ENCODE measurements at places on chromosomes 11 and 22.

DNA sequence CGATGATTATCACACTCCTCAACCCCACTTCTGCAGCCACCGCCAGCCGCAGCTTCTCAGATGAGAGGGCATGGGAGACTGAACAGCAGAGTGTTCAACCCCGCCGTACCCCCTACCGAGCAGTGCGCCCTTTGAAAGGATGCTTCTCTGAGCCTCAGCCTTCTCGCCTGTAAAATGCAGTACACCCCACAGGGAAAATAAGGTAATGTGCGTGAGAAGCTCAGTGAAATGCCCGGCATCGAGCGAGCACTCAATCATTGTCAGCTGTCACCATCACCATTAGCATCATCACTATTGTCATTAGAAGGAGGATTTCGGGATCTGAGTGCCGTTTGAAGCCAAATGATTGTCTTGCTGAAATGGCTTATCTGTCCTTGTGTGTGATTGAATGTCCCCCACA is 13.6 kb downstream of the TRIM29 start:
- no peak for DNase-seq

GRCh38 chr11:125559888-125560287 is 9.4 kb upstream of the EI24 start:
- no peak for DNase-seq

- no peak for DNase-seq
These were observed 108.3 kb upstream of the SYT13 start for GRCh38 chr11:45394294-45395085.

GRCh38 chr11:117199916-117200812 is 994 bp downstream of the TAGLN start:
- DNase-seq = no peak

- DNase-seq = no peak
These were observed 23.6 kb downstream of the LRRC74B start for GRCh38 chr22:21069375-21069774.

- DNase-seq = no peak
These were observed 113.0 kb upstream of the CLMP start for GRCh38 chr11:123308077-123308476.

DNA sequence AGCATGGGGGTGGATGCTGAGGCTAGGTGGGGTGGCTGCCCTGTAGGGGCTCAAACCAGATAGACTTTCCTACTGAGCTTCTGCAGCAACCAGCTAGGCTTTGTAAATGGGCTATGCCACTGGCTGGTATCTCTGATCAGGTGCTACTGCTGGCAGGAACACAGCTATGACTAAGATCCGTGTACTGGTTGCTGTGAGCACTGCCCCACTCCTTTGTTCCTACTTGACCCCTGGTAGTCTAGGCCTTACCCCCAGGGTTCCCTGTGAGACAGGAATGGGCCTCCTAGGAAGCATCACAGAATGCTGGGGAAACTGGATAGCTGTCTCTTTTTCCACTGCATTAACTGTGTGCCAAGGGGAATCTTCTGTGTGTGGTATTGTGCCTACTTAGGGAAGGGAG is 58.4 kb upstream of the GAB2 start:
- no peak for DNase-seq

GRCh38 chr11:114440121-114440860 is 1.0 kb downstream of the REXO2 start:
- no peak for DNase-seq
